IMR-90 (cell line): ENCODE measurements at places on chromosomes 1 and 21.

DNA sequence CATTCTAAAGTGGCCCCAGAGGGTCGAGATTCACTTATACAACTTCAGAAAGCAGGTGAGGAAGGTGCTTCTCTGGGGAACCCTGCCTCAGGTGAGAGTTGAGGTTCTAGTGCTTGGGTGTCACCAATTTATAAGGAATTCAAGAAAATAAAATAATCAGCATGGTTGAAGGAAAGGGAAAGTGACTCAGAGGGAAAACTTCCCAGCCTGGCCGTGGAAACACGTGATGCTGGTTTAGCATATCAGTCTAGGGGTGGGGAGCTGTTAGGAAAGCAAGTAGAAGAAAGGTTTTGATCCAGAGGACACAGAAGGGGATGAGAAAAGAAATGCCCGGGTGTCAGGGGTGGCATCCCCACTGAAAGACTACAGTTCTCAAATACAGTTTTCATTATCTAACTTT is 37.7 kb upstream of the TMEM125 start:
- DNase-seq: peak; percentile 80

GRCh38 chr1:209045331-209046057 is 538.0 kb upstream of the CAMK1G start:
- DNase-seq: no peak

DNA sequence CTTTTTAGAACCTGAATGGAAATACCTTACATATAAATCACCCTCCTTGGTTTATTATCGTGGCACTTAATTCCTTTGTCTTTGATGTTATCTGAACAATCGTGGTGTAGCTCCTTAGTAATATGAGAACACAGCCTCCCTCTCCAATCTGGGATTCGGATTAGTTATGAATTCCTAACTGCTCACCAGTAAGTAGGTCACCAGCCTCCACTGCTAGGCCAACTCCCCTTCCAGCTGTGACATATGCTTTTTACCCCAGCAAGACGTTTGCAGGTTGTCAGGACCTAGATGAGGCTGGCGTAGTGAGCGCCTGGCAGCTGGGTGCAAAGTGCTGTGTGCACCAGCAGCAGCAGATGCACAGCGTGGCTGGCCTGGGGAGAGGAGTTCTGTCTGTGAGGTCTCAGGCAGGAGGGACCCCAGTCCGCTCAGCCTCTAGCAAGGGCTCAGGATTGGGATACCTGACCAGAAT is 38.2 kb downstream of the NTPCR start:
- peak; percentile 82 for DNase-seq

DNA sequence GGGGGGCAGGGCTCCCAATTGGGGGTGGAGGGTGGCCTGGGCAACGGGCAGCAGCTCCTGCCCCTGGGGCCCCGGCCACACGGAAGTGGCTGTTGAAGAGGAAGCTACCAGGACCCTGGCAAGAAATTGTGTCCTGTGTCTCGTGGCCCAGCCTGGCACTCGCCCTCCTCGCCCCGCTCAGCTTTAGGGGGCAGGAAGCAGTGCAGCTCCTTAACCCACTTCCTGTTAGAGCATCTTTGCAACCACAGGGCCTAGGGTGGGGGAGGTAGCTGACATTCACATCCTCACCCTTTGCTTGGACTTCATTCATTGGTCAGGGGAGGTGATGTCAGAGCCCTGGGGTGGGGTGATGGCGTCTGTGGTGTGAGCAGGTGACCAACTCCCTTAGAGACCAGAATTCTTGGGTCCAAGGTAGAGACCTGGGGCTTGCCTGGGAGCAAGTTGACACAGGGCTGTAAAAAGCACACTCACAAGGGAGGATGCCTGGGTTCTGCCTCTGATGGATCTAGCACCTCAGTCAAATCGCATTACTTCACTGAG is at the start of gene ARHGAP30:
TSS of gene ARHGAP30 (minus strand) at position 161 of the 540 bp plus-strand sequence. CDS start 267 bp downstream, outside the sequence.
- no peak for DNase-seq

DNA sequence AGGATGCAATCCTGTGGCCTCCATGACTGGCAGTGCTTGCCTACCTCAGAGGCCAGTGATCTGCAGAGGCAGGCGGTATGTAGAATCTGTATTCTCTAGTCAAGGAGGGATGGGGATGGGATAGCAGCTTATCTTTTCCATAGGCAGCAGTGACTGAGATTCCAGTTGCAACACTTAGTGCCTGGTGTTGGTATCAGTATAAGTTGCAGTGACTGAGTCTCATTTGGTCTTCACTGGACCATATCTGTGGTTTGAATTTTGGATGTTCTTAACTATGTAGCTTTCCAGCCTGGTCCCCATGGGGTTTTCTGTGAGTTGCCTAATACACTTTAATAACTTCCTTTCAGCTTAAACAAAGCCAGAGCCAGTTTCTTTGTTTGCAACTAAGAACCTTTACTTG is 16.5 kb downstream of the DYRK1A start:
- DNase-seq: no peak

DNA sequence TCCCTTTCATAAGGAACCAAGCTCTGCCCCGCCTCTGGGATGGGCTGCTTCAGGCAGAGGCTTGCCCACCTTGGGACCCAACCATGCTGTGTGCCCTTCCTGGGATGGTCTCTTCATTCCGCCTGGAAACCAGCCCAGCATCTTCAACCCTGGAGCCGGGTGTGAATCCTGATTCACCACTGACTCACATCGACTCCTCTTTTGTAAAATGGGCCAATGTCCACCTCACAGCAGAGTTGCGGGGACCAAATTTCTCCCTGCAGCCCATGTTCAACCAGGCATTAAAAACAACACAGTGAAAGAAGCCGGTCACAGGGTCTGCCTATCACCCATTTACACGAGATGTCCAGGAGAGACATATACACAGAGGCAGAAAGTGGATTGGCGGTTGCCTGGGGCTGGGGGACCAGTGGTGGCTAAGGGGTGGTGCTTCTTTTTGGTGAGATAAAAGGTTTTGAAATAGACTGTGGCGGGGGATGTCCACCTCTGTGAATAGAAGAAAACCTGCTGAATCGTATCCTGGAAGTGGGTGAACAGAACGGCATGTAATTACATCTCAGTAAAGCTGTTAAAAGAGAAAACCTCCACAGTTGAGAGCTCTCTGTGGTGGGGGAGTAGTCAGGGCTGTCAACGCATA is 6.9 kb upstream of the GPR153 start:
- peak; percentile 52 for DNase-seq

- DNase-seq: no peak
Observed at GRCh38 chr1:228197555-228198147, 10.2 kb upstream of the OBSCN start.

- peak; percentile 49 for DNase-seq
Observed at GRCh38 chr1:169361281-169361680, 6.3 kb downstream of the NME7 start.

DNA sequence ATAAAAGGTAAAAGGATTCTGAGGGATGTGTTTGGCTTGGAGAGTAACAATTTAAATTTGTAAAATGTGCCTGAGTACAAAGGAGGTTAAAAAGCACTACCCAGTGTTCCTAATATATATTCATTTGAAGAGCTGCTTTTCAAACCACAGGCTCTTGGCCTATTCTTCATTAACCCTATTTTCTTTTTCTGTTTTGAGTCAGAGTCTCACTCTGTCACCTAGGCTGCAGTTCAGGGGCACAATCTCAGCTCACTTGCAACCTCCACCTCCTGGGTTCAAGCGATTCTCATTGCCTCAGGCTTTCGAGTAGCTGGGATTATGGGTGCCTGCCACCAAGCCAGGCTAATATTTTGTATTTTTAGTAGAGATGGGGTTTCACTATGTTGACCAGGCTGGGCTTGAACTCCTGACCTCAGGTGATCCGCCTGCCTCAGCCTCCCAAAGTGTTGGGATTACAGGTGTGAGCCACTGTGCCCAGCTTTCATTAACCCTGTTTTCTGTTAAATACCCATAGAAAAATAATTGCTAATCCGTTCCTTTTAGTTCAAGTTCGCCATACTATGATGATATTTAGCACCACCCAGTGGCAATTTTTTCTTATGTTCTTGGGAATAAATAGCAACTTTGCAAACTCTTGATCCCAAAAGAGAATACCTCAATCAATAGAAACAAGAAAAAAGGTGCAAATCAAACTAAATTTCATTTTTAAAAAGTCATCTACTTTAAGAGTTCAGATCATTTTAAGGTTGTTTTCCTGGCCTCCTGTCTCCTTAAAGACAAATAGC is 30.5 kb downstream of the ZBTB8OS start:
- peak; percentile 29 for DNase-seq
